ENCODE measurements at places on chromosomes 7 and 10. TPM values are rescaled to one million over a fixed set of nuclear protein-coding genes. Genes with fewer than 3 reads are reported as not detected.
A peak's percentile ranks its signal among the peaks of the same experiment; 100 is the strongest.

DNA sequence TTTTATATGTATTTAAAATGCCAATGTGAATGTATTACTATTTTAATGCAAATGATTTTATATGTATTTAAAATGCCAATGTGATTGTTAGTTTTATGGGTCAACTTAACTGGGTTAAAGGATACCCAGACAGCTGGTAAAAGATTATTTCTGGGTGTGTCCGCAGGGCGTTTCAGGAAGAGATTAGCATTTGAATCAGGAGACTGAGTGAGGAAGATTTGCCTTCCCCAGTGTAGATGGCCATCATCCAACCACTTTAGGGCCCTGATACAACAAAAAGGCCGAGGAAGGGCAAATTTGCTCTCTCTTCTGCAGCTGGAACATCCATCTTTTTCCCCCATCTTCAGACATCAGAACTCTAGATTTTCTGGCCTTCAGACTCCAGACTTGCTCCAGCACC, 116.2 kb downstream of the BAMBI start:
- H3K27ac ChIP-seq, result no peak overlapping the region
- H3K36me3 ChIP-seq, result no peaks in the 10 kb centered on the region
- no peaks in the 10 kb centered on the region for H3K4me1 ChIP-seq
- H3K27me3 ChIP-seq, result no peaks in the 10 kb centered on the region
- no peak overlapping the region for H3K4me3 ChIP-seq

Gene PLEKHA8
- 3.9 TPM for polyA plus RNA-seq

DNA sequence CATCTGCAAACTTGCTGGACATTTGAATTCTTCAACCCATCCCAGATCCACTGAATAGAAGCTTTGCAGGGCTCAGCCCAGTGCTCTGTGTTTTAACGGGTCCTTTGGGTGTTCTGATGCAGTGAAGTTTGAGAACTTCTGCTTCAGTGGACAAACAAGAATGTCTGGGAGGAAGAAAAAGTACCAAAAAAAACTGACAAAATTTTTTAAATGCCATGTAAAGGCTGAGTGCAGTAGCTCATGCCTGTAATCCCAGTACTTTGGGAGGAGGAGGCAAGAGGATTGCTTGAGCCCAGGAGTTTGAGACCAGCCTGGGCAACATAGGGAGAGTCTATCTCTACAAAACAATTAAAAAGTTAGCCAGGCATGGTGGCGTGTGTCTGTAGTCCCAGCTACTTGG, 51.8 kb upstream of the FRMD4A start:
- peak overlapping the region; percentile 79 for H3K27ac ChIP-seq
- DNase-seq, result no peak
- no peaks in the 10 kb centered on the region for H3K27me3 ChIP-seq

GRCh38 chr7:82049442-82049841, 279.6 kb upstream of the HGF start:
- H3K4me1 ChIP-seq, result no peaks in the 10 kb centered on the region
- H3K36me3 ChIP-seq, result no peaks in the 10 kb centered on the region
- no peak overlapping the region for H3K4me3 ChIP-seq
- H3K27ac ChIP-seq, result no peak overlapping the region
- H3K27me3 ChIP-seq, result no peaks in the 10 kb centered on the region

GRCh38 chr7:36653663-36654355, 70.5 kb downstream of the AOAH start:
- no peak overlapping the region for H3K4me3 ChIP-seq
- no peaks in the 10 kb centered on the region for H3K27me3 ChIP-seq
- no peak for DNase-seq
- no peaks in the 10 kb centered on the region for H3K36me3 ChIP-seq
- peaks cover 13% of the 10 kb centered on the region for H3K4me1 ChIP-seq
- no peak overlapping the region for H3K27ac ChIP-seq

DNA sequence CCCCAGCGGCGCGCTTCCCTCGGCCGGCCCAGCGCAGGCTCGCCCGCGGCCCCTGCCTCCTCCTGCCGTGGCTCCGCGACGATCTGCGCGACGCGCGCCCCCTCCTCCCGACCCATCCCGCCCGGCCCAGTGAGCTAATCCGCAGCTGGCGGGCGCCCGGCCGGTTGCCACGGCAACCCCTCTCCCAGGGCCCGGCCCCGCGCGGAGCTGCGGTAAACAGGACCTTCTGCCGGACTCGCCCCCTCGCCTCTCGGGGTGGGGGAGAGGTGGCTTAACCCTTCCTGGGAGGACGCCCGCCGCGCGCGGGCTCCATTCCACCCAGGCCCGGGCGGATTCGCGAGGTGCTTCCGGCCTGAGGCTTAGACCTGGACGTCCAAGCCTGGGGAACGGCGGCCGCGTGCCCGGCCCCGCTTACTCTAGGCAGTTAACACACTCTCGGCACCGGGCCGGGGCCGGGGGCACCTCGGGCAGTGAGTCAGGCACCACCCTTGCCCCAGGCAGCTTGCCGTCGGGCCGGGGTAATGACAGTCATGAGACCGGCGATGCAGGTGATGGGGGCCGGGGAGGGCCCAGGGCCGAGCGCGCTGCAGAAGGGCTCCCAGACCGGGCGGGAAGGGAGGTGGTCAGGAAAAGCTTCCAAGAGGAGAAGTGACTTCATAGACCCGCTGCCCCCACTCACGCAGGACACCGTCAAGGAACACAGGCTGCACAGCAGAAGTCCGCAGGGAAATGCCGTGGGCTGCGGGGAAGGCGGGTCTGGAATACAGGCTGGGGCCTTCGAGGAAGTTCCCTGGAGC, at the start of gene DENND2A:
Gene DENND2A, minus strand, starts transcription at position 87 of the 797 bp plus-strand sequence. CDS start 38,416 bp downstream, outside the sequence.
- no peak for DNase-seq
- peaks cover 86% of the 10 kb centered on the region for H3K27me3 ChIP-seq
- H3K36me3 ChIP-seq, result no peaks in the 10 kb centered on the region
- H3K27ac ChIP-seq, result no peak within 1 kb of the TSS

GRCh38 chr7:14691597-14692203, 210.9 kb downstream of the DGKB start:
- H3K4me3 ChIP-seq, result no peak overlapping the region
- H3K27me3 ChIP-seq, result no peaks in the 10 kb centered on the region
- peak; percentile 46 for DNase-seq
- no peak overlapping the region for H3K27ac ChIP-seq
- no peaks in the 10 kb centered on the region for H3K4me1 ChIP-seq

Gene PON1
- 6.9 TPM for polyA plus RNA-seq

DNA sequence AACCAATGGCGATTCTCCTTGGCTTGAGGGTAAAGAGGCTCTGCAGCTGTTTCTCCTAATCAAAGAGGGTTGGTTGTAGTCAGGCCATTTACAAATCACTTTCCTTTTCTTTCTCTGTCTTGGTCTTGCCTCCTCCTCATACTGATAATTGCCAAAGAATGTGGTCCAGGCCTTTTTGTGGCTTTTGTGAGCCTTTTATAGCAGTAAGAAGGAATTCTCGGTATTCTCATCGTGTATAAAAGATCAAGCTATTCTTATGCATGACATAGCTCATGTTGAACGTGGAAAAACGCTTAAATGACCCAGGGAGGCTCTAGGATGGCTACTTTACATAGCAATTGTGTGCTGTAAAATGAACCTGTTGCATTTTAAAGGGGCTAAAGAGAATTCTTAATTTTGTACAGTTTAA, 62.6 kb downstream of the RBM20 start:
- no peaks in the 10 kb centered on the region for H3K36me3 ChIP-seq
- no peak overlapping the region for H3K4me3 ChIP-seq
- no peaks in the 10 kb centered on the region for H3K27me3 ChIP-seq
- H3K27ac ChIP-seq, result no peak overlapping the region
- no peak for DNase-seq

DNA sequence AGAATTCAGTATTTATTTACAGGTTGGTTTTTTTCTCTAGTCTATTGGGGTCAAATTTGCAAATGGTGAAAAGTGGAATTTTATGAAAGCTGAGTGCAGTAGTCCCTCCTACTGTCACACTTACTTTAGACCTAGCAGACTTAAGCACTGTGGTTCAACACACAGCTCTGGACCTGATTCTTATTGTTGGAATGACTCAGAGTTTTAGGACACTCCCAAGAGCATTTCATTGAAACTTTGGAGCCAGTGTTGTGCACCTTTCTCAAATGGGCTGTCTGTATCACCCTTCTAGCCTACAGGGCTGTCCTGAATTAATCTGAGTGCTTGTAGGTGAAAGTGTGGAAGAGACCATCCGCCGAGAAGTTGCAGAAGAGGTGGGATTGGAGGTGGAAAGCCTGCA, 16.1 kb downstream of the NUDT13 start:
- no peaks in the 10 kb centered on the region for H3K4me1 ChIP-seq
- H3K27ac ChIP-seq, result no peak overlapping the region
- peaks cover 16% of the 10 kb centered on the region for H3K36me3 ChIP-seq
- no peak overlapping the region for H3K4me3 ChIP-seq
- H3K27me3 ChIP-seq, result no peaks in the 10 kb centered on the region

Gene CFAP43
- 2.7 TPM for polyA plus RNA-seq

Gene HOXA10
- polyA plus RNA-seq, result 3.5 TPM

DNA sequence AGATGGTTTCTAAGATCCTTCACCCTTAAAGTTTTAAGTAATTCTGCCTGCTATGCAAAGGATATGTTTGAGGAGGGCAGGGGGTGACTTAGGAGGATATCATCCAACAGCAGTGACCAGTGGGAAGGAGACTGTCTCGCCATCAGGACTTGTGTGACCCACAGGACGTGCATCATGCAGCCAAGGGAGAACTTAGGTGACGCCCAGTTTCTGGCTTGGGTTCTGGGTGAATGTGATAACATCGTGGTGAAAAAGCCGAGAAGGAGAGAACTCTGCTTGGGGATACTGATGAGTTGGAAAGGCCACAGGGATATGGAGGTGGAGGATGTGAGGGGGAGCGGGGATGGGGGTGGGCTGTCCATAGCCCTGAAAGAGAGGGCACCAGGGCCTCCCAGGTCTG, 3.8 kb downstream of the WIPI2 start:
- DNase-seq, result no peak
- H3K27me3 ChIP-seq, result no peaks in the 10 kb centered on the region
- H3K4me3 ChIP-seq, result no peak overlapping the region
- H3K36me3 ChIP-seq, result peaks cover 24% of the 10 kb centered on the region
- no peak overlapping the region for H3K27ac ChIP-seq
- H3K4me1 ChIP-seq, result peaks cover 12% of the 10 kb centered on the region

GRCh38 chr7:100875356-100875751, 451 bp downstream of the SRRT start:
- H3K4me1 ChIP-seq, result peaks cover 14% of the 10 kb centered on the region
- peak overlapping the region; percentile 87 for H3K27ac ChIP-seq
- peaks cover 28% of the 10 kb centered on the region for H3K36me3 ChIP-seq
- no peak for DNase-seq
- peak overlapping the region; percentile 76 for H3K4me3 ChIP-seq

Gene COL1A2
- polyA plus RNA-seq, result 27.4 TPM

GRCh38 chr7:68224041-68224741, 1227.6 kb downstream of the TYW1 start:
- no peaks in the 10 kb centered on the region for H3K4me1 ChIP-seq
- no peak overlapping the region for H3K4me3 ChIP-seq
- no peak for DNase-seq
- H3K27me3 ChIP-seq, result no peaks in the 10 kb centered on the region
- H3K36me3 ChIP-seq, result no peaks in the 10 kb centered on the region

Gene IGFBP1
- 17.2 TPM for polyA plus RNA-seq

DNA sequence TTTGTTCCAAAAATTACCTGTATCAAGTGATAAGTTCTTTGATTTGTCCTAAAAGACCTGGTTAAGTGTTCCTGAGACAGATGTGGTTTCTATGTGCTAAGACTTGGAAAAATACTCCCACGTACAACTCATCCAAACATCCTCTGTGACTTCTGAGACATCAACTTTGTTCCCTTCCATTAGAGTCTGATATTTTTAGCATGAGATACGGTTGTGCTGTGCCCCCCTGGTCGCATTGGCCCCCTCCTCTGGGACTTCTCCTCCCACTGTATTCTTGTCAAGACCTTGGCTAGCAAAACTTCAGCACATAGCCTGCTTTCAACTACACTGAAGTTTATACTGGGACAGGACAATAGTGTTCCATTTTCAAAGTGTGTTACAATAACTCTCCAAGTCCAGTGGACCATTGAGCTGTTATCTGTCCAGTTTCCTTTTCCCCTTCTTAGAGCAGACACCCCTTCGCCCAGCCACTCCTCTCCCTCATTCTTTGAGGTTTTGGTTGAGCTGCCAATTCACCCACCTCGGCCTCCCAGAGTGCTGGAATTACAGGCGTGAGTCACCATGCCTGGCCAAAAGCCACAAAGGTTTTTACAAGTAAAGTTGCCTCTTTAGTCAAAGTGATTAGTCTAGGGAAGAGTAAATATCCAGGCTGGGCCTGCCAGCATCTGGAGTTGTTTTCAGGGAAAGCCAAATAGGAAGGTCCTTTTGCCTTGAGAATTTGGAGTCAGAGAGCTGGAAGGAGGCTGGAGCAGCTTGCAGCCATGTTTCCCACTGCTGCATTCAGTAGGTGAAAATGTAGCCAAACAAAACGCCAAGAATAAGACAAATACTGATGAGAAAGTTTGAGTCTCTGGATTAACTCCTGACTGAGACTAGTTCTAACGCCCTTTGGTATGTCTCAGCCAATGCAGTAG, 17.8 kb upstream of the PDLIM1 start:
- H3K36me3 ChIP-seq, result no peaks in the 10 kb centered on the region
- H3K4me1 ChIP-seq, result no peaks in the 10 kb centered on the region
- H3K27ac ChIP-seq, result no peak overlapping the region
- no peaks in the 10 kb centered on the region for H3K27me3 ChIP-seq
- H3K4me3 ChIP-seq, result no peak overlapping the region

Gene PANK1
- 3.7 TPM for polyA plus RNA-seq

DNA sequence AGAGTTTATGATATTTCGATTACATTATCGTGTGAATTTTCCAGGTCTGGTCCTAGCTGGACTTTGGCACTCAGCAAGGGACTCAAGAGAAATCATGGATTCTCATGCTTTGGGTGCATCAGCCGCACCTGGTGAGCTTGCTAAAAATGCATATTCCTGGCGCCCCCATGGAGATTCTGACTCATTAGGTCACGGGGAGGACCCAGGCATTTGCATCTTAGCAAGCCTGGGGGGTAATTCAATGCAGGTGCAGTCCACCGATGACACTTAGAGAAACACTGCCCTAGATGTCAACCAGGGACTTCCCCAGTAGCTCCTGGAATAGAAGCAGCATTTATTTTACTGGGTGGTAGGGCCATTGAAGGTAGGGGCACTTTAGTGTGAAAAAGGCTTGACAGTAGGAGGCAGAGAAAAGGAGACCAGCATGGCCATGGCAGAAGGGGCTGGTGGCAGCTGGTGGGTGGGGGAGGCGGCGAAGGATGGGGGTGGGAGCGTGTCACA, 29.9 kb upstream of the PDCD4 start:
- H3K27ac ChIP-seq, result no peak overlapping the region
- H3K4me3 ChIP-seq, result no peak overlapping the region
- peaks cover 30% of the 10 kb centered on the region for H3K4me1 ChIP-seq
- H3K27me3 ChIP-seq, result no peaks in the 10 kb centered on the region
- no peak for DNase-seq
- H3K36me3 ChIP-seq, result no peaks in the 10 kb centered on the region

Gene HECW1
- polyA plus RNA-seq, result 0.23 TPM

DNA sequence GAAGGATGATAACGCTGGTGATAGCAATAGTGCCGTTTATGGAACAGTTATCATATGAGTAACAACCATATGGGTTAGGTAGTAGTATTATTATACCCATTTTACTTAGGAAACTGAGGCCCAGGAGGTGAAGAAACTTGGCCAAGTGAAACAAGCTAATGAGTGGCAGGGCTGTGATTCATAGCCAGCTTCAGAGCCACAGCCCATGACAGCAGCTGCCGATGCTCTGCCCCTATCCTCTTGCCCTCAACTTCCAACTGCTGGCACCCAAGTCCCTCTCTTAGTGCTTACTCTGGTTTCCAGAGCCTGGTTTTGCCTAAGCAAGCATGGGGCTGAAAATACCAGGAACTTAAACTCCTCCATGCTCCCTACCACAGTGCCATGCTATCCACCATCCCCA, 12.3 kb downstream of the SH3PXD2A start:
- H3K4me1 ChIP-seq, result peaks cover 12% of the 10 kb centered on the region
- H3K4me3 ChIP-seq, result no peak overlapping the region
- no peaks in the 10 kb centered on the region for H3K27me3 ChIP-seq
- H3K36me3 ChIP-seq, result no peaks in the 10 kb centered on the region
- no peak for DNase-seq
- no peak overlapping the region for H3K27ac ChIP-seq

Measured in thymus (tissue), 14 donors.